ENCODE measurements at places on chromosomes 11 and 22. TPM values are rescaled to one million over a fixed set of nuclear protein-coding genes. Genes with fewer than 3 reads are reported as not detected.

- peaks cover 32% of the 10 kb centered on the region for H3K4me1 ChIP-seq
- H3K27me3 ChIP-seq: no peaks in the 10 kb centered on the region
- no peak overlapping the region for H3K27ac ChIP-seq
Measured at GRCh38 chr11:43735115-43735514, 54.6 kb downstream of the HSD17B12 start.

GRCh38 chr22:46105494-46106278 is 44.6 kb upstream of the PPARA start:
- no peaks in the 10 kb centered on the region for H3K27me3 ChIP-seq
- peaks cover 33% of the 10 kb centered on the region for H3K36me3 ChIP-seq
- no peak overlapping the region for H3K4me3 ChIP-seq
- H3K4me1 ChIP-seq: peaks cover 97% of the 10 kb centered on the region

DNA sequence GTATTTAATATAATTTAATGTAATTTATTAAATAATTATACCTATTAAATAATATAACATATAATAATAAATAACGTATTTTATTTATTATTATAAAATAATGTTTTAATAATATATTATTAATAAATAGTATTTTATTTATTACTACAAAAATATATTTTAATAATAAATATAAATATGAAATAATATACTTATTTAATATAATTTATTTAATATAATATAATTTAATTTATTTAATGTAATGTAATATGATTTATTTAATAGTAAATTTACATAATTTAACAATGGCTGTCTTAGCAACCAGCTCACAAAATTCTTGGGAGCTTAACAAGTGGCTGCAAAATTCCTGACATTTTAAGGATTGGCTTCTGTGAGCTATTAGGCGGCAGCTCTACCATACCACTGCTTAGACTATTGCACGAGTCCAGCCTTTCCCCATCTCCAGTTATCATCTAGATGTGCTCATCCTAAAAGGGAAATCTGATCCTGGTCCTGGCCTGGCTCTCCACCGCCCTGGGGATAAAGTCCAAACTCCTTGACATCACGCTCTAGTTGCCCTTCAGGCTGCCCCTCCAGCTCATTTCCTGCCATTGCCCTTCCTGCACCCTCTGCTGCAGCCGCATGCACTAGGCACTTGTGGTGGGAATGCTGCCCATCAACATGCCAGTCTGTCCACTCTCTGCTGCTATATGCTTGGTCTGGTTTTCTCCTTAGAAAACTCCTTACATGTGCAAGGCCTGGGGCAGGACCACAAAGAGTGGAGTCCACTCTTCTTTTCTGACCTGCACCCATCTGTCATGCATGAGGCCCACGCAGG is 9.8 kb downstream of the MMP20 start:
- no peaks in the 10 kb centered on the region for H3K27me3 ChIP-seq
- no peaks in the 10 kb centered on the region for H3K4me1 ChIP-seq
- no peaks in the 10 kb centered on the region for H3K36me3 ChIP-seq
- H3K4me3 ChIP-seq: no peak overlapping the region
- no peak for DNase-seq

The KCNK7 gene
- total RNA-seq: 12.0 TPM

DNA sequence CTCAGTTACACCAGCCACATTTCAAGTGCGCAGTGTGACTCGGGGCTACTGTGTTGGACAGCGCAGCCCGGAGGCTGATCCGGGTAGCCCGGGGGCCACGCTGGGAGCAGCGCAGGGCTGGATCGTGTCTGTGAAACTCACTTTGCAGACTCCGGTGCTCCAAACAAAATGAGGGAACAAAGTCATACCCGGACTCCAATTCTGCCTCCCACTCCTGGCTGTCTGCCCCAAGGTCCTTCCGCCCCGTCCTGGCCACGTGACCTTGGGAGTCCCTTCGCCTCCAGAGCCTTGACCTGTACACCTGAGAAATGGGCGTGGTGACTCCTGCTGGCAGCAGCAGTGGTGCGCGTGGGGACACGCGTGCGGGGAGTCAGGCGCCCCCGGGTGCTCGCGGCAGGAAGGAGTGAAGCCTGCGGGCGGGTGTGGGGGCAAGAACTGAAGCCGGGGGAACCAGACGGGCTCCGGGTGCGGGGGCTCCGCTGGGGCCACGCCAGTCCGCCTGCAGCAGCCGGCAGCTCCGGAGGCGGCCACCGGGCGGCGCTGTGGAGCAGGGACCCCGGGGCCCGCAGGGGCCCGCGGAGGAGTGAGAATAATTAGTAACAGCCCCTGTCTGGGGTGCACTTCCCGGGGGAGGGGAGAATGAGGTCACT is 42.4 kb downstream of the KCNJ4 start:
- H3K27me3 ChIP-seq: no peaks in the 10 kb centered on the region
- H3K27ac ChIP-seq: no peak overlapping the region
- peak overlapping the region; percentile 39 for H3K4me3 ChIP-seq
- no peaks in the 10 kb centered on the region for H3K36me3 ChIP-seq
- DNase-seq: peak; percentile 71
- peaks cover 12% of the 10 kb centered on the region for H3K4me1 ChIP-seq

DNA sequence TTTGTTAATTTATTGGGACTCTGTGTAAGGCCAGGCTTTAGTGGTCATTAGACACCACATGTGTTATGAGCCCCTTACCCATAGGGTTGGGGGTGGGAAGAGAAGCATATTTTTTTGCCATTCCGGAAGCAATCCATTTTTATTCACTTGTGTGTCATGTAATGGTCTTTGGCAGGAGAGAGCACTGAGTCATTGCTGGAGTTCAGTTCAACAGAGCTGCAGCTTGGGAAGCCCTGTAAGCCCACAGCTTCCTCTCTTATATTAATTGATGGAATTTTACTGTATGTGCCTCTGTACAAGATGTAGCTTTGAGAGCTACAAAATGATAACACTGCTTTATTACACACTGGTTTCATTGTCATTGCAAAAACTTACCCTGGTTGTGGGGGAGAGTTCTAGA is 177.3 kb upstream of the SORL1-AS1 start:
- no peaks in the 10 kb centered on the region for H3K36me3 ChIP-seq
- no peak overlapping the region for H3K4me3 ChIP-seq
- H3K27ac ChIP-seq: no peak overlapping the region
- no peak for DNase-seq
- H3K4me1 ChIP-seq: peaks cover 11% of the 10 kb centered on the region

DNA sequence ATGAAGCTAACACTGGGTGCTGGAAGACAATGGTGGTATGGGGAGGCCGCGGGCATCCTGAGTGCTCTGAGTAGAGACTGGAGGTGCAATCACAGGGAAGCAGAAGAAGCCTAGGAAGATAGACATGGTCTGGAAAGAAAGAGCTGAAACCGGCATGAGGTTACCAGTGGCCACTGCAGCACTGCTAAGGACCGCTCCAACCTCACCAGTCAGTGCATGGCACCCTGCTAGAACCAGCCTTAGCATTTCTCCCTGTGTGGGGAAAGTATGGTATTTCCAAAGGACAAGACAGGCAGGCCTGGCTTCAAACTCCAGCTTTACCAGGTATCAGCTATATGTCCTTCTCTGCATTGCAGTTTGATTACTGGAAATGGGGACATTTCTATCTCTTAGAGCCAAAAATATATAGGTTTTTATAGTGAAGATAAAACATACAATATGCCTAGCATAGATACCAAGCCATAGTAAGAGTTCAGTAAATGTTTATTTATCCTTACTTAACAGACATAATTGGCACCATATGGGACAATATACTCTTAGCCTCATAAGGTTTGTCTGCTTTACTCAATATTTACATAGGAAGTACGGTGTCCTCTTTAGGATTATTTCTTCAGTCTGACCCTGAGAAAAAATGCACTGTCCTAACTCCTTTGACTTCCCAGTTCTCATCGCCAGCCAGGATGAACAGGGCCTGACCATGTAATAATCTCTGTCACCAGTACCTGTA is 231.1 kb downstream of the TENM4 start:
- H3K36me3 ChIP-seq: no peaks in the 10 kb centered on the region
- no peaks in the 10 kb centered on the region for H3K4me1 ChIP-seq
- no peak overlapping the region for H3K4me3 ChIP-seq
- no peak for DNase-seq
- no peak overlapping the region for H3K27ac ChIP-seq

DNA sequence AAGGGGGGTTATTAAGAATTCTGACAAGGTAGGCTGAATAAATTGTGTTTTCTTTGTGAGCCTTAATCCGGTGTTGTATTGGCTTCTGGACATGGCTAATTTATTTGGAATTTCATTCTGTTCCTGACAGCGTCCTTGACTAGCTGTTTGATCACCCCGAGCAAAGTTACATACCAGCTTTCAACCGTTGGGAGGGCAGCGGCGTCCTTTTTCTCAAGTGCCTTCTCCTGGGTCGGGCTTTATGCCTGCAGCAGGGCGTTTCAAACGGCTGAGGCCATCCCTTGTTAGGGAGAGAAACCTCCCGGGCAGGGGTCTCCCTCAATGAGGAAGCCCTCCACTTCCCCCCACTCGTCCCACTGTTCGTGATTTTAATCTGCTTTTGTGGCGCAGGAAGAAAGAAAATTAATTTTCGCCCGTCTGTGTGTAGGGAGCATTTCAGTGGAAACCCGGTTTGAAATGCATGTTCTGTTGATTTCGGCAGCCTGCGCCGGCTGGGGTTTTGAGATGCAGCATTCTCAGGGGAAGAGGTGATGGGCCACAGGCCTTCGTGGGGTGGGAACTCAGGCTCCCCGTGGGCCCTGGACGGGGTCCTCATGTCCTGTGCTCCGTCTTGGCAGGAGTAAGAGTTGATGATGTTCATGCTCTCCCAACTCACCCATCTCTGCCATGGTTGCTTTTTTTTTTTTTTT is 2.9 kb upstream of the SMIM38 start:
- no peak overlapping the region for H3K27ac ChIP-seq
- no peak overlapping the region for H3K4me3 ChIP-seq
- no peaks in the 10 kb centered on the region for H3K36me3 ChIP-seq
- no peak for DNase-seq
- peaks cover 22% of the 10 kb centered on the region for H3K4me1 ChIP-seq

DNA sequence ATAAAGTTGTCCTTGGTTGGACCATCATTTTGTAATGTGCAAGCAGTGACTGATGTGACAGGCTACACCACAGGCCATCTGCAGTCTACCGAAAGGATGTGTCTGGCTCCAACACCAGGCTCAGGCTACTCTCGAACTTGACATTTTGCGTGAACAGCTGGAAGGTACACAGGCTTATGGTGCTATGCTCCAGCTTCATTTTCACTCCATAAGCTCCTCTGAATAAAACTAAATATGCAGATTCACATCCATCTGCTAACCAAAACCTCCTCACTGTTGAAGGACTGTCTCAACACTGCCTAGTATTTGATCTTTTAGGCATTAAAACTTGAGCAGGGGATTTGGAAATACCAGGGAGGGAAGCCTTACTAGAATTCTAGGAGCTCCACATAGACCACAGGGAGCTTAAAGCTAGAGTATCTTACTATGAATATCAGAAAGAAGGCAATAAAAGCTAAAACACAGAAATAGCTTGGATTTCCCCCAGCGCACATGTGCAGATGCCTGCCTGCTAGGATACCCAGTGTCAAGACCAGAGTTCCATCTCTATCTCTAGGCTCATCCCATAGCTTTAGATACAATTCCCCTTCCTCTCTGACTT is 383.9 kb upstream of the FAT3 start:
- H3K36me3 ChIP-seq: no peaks in the 10 kb centered on the region
- DNase-seq: no peak

The TMA7B gene
- total RNA-seq: 1.7 TPM

- no peak overlapping the region for H3K27ac ChIP-seq
- H3K4me1 ChIP-seq: no peaks in the 10 kb centered on the region
- no peak overlapping the region for H3K4me3 ChIP-seq
- no peaks in the 10 kb centered on the region for H3K36me3 ChIP-seq
Measured at GRCh38 chr11:70314730-70315129, 44.2 kb downstream of the PPFIA1 start.

The GGTLC2 gene
- total RNA-seq: not detected

DNA sequence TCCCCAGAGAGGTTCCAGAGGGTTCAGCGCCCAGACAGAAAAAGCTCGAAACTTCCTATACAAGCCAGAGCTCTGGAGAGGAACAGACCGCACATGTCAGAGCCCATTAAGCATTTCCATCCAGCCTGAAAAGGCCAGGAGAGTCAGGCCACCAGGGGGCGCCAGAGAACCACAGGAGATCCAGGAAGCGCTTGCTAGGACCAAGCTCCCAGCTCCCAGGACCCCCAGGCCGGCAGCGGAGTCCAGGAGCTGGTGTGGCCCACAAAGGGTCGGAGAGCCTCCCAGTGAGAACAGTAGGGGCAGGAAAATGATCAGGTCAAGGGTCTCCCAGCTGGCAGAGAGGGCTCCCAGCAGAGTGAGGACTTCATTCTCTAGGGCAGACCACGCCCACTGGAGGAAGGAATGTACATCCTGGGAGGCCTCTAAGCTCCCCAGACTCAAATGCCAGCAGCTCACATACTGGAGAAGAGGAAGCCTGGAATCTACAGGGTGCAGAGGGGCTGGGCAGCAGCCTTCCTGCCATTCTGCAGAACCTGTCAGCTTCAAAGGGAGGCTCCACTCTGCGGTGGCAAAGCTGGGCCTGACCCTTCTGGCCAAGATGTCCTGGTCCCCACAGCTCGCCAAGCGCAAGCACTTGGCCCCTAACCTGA is 2.1 kb upstream of the MEI1 start:
- no peaks in the 10 kb centered on the region for H3K36me3 ChIP-seq
- no peak for DNase-seq

DNA sequence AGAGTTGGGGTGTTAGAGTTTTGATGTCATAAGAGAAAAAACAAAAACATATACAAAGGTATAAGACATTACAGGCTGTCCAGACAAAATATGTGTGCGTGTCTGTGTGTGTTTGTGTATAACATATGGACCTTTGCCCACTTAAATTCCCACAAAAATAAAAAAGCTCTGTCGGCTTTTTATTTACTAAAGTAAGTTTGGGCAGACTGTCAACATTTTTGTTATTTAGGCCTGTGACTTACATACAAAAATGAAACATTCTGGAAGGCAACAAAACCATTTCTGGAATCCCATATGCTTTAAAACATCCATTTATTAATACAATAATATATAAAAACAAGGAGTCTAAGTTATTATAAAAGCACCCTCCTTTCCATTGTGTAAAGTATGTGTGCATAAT is 960.1 kb upstream of the FAT3 start:
- no peaks in the 10 kb centered on the region for H3K27me3 ChIP-seq
- H3K36me3 ChIP-seq: no peaks in the 10 kb centered on the region
- no peak overlapping the region for H3K27ac ChIP-seq
- no peak overlapping the region for H3K4me3 ChIP-seq
- H3K4me1 ChIP-seq: no peaks in the 10 kb centered on the region
- no peak for DNase-seq

GRCh38 chr11:92264350-92264749 is 39.7 kb downstream of the FAT3 start:
- no peak overlapping the region for H3K27ac ChIP-seq
- H3K4me3 ChIP-seq: no peak overlapping the region
- H3K27me3 ChIP-seq: no peaks in the 10 kb centered on the region
- no peaks in the 10 kb centered on the region for H3K36me3 ChIP-seq

The UCP3 gene
- 1.2 TPM for total RNA-seq

The UFD1 gene
- total RNA-seq: 66.8 TPM

The SH3BP1 gene
- 34.1 TPM for total RNA-seq

The MS4A2 gene
- total RNA-seq: 10.3 TPM

The OR51I1 gene
- total RNA-seq: not detected

GRCh38 chr11:1370186-1371025 is 19.3 kb upstream of the BRSK2 start:
- no peaks in the 10 kb centered on the region for H3K27me3 ChIP-seq
- no peak overlapping the region for H3K27ac ChIP-seq
- DNase-seq: no peak
- H3K4me3 ChIP-seq: no peak overlapping the region
- H3K36me3 ChIP-seq: no peaks in the 10 kb centered on the region

The PRRG4 gene
- total RNA-seq: 21.1 TPM

- no peaks in the 10 kb centered on the region for H3K36me3 ChIP-seq
- H3K27me3 ChIP-seq: no peaks in the 10 kb centered on the region
- H3K4me3 ChIP-seq: no peak overlapping the region
- H3K27ac ChIP-seq: no peak overlapping the region
- H3K4me1 ChIP-seq: peaks cover 5% of the 10 kb centered on the region
Measured at GRCh38 chr22:27571463-27572277, 229.9 kb downstream of the MN1 start.
